Stimulated activated CD8-positive, alpha-beta memory T cell treated with anti-CD3 and anti-CD28 coated beads, Interleukin-15, amount 100 ng/mL, for 24 hours (primary cell): ENCODE measurements at places on chromosomes 2 and 18.
A peak's percentile ranks its signal among the peaks of the same experiment; 100 is the strongest.

DNA sequence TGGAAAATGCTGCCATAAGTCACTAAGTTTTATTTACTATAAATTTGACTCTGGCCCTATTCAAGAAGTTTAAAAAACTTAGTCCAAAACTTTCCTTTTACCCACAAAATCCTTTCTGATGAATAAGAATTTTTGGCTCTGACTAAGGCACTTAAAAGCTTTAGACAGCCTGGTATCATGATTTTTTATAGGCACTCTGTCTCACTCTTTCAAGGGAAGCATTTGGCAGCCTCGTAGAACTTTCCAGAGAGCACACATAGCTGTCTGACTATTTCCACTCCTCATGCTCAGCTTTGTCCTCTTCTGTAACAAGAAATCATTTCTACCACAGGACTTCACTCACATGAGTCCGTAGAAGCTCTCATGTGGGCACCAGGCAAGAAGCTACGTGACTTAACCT lies 32.3 kb upstream of the XDH start:
- DNase-seq, result no peak

DNA sequence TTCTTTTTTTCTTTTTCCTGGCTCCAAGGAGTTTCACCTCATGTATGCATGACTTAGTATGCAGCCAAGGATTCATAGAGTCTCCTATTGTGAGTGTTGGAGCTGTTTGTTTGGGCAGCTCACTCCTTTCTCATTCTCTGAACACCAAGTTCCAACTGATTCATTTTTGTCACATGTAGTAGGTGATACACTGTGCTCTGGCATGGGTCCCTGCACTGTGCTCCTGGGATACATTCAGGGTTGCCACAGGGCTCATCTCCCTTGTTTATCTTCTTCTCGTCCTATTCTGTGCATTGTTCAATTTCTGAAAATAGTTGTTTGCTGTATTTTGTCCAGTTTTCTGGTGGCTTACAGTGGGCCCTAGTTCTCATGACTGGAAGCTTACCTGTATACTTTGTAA lies 96.8 kb downstream of the ZNF407 start:
- DNase-seq, result no peak

DNA sequence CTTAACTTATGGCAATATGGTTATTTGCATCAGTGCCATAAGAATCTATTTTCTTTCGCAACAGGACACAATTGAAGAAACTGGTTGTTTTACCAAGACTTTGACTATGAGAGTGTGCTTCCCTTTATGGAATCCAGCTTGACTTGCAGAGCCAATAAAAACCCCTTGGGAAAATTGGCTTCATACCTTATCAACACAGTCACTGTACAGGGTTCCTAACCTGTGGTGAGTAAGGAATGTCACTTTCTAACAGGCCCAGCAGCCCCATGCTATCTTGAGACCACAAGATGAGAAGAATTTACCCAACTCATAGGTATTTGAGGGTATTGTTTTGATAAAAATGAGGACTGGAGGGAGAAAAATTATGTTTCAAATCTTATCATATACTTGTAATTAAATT lies 418.5 kb upstream of the MAP2 start:
- no peak for DNase-seq

DNA sequence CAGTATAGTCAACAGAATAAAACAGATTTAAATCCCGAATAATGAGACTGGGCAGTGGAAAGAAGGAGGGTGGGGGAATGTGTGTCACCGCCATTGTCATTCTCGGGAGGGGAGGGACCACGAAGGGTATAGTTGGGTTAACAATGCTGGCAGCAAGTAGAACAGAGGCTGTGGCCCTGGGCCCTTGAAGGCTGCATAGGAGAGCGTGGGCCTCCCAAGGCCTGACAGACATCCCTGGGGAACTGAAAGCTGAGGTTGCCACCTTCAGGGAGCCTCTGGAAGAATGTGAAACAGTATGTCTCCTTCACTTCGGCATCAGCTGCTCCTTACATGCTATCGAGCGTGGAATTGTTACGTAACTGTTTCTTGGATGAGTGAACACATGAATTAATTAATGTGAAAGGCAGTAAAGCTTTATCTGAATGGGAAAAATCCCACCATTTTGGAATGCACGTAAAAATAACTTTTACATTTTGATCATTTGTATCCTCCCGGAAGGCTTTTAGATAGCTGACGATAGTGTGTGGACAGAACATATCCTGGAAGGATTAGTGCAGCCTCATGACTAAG lies 92.8 kb upstream of the TTC39C start:
- DNase-seq, result no peak

- no peak for DNase-seq
Measured at GRCh38 chr2:162245061-162245460, 1.8 kb upstream of the FAP start.

GRCh38 chr2:96760986-96761832 lies 507 bp downstream of the CNNM4 start:
- DNase-seq, result peak; percentile 42

DNA sequence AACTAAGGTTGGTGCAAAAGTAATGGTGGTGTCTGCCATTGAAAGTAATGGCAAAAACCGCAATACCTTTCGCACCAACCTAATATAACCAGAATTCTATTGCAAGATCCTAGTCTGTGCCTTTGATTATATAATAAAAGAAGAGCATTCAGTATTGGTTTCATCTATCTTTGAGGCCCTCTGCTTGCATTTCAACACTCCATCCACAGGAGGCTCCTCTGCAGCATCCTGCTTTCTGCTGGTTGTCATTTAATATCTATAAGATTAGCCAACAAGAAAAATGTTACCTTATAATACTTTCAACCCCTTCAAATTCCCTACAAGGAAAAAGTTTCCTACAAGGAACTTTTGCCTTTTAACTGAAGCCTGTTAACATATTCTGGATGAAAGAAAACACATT lies 139.2 kb downstream of the CDCA7 start:
- no peak for DNase-seq

DNA sequence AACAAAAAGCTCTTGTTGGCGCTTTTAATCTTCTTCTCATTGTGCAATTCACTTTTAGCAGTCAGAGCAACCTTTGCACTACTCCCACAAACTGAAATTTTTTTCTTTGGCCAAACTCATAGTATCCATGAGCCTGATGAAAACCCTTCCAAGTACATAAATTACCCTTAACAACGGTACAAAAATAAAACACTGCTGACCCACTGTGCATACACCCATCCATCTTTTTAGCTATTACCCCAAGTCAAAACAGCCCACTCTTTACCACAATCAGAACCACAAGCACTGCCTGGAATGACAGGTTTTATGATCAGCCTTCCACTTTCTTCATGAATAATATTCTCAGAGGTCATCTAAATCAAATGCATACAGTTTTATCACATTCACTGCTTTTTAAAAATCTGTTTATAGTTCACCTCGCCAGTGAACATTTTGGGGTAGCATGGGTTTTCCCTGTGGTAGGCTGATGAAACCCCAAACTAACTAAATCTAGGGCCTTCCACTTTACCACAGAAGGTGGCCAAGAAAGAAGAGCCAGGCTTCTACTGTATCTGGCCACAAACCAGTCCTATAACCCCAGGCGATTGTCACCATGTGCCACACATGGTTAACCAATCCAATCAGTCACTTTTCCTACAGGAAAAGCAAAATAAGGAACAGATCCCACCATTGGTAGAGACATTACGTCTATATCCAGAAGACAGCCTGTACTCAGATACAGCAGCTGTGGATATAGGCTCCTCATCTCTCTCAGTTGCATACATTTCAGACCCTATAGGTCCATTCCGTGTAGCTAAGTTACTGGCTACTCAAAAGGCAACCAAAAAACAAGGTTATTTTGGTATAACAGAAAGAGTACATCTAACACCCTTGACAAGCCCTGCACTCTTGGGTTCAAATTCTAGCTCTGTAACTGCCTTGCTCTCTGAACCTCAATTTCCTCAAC lies 171.3 kb downstream of the THADA start:
- DNase-seq, result no peak

- no peak for DNase-seq
Measured at GRCh38 chr18:1510542-1511179, 606.0 kb downstream of the ADCYAP1 start.

GRCh38 chr18:11074889-11075288 lies 74.5 kb downstream of the PIEZO2 start:
- DNase-seq, result no peak

GRCh38 chr2:222693837-222694236 lies 22.4 kb downstream of the MOGAT1 start:
- no peak for DNase-seq

DNA sequence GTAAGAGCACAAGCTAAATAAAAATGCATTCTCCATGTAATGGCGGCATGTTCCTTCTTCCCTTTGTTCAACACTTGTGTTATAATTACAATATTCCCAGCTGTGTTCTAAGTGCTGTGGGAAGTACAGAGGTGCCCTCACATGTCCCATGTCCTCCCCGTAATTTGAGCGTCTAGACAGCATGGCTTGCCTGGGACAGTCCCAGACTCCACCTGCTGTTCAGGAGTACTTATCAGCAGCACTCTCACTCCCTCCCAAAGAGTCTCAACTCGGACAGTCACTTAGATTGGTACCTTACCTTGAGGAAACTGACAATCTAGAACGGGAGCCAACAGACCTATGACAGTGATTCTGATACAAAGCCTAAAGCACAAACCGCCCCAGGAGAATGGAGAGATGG lies 370.5 kb downstream of the EIPR1 start:
- DNase-seq, result no peak

DNA sequence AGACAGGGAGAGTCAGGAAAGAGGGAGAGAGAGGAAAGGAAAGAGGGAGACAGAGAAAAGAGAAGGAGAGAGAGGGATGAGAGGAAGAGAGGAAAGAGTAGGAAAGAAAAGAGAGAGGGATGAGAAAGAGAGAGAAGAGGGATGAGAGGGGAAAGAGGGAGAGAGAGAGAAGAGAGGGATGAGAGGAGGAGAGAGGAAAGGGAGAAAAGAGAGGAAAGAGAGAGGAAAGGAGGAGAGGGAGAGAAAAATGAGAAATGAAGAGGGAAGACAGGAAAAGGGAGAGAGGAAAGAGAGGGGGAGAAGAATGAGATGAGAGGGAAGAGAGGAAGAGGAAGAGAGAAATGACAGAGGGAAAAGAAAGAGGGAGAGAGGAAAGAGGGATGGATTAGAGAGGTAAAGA lies 207.0 kb upstream of the SKOR2 start:
- no peak for DNase-seq

- no peak for DNase-seq
Measured at GRCh38 chr2:32064021-32064601, 755 bp downstream of the SPAST start.

GRCh38 chr2:149383340-149383739 lies 53.0 kb downstream of the LYPD6 start:
- DNase-seq, result no peak

DNA sequence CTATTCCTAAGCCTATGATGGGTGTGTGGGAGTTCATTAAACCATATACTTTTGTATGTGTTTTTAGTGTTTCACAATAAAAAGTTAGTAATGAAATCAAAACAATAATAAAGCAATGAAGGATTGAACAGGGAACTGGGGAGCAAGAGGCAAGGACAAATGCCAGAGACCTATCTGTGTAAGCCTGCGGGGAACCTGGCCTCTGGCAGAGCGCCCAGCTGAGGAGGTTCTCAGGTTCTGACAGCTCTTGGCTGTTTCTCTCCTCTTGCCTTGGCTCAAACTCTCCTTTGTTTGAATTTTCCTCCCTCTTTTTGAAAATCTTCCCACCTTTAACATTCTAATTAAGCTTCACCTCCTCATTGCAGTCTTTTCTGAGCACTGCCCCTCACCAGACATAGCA lies 200.0 kb upstream of the NCKAP5 start:
- no peak for DNase-seq

DNA sequence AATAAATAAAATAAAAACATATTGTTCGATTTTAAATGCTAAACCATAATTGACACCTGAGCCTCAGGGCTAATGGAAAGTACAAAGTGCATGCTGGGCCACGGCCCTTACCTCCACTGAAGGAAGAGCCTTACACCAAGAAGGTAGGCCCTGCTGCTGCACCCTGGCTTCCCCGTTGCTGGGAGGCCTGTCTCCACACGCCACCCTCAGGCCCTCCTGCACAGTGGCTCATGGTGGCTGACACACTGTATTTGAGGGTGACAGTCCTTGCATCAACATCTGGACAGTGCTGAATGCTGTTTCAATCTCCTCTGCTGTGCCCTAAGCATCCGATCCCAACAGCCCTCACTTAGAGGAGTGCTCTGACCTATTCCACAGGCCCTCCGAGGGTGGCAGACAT lies 39.3 kb upstream of the EDAR start:
- no peak for DNase-seq

GRCh38 chr2:120134263-120134662 lies 88.9 kb downstream of the TMEM185B start:
- DNase-seq, result no peak

DNA sequence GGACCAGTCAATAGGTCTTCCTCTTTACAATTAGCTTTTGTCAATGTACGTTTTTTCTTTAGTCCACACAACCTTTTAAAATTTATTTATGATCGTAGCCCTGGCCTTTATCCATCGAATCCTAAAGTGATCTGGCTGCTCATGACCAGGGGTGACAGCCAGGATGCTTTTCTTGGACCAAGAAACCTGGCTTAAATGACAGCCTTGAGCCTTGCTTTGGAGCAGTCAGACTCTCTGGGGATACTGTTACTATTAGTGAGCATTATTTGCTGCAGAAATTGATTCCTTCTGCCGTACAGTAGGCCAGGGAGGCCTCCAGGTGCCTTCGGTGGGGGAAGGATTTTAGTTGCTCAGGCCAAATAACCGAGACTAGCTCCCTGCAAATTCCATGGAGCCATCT lies 70.2 kb downstream of the AGAP1 start:
- no peak for DNase-seq

DNA sequence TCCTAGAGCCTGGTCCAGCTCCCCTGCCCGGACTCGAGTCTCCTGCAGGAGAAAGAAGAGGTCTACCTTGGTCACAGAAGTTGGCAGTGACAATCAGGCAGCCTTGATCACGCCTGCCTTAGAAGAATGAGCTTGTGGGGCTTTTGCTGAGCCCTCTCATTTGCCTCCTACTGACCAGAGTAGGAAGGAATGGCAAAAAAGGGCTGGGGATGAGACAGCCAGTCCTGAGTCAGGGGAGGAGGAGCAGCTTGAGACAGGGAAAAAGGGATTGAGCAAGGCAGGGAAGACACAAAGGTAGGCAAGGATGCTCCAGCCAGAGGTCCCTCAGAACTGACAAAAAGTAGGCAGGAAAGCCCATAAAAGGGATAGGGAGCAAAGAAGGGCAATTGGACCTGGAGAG lies 6.0 kb downstream of the WDR54 start:
- no peak for DNase-seq

DNA sequence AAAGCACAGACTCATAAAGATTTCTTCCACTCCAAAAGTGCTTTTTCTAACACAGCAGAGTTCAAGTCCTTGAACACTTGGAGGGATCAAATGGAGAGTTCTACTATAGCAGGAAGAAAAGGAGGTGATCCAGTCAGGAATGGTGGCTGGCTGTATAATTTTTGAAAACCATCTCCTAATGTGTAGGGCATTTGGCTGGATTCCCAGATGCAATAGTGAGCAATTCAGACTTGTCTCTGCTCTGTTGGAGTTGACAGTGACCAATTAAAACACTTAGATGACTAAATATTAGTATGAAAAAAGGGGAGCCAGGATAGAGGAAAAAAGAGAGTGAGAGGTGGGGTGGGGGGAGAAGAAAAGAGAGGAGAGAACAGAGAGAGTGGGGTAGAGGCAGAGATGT lies 5.3 kb upstream of the G6PC2 start:
- no peak for DNase-seq
